Panc1 (cell line): ENCODE measurements at places on chromosomes 7 and 10. TPM values are rescaled to one million over a fixed set of nuclear protein-coding genes. Genes with fewer than 3 reads are reported as not detected.

DNA sequence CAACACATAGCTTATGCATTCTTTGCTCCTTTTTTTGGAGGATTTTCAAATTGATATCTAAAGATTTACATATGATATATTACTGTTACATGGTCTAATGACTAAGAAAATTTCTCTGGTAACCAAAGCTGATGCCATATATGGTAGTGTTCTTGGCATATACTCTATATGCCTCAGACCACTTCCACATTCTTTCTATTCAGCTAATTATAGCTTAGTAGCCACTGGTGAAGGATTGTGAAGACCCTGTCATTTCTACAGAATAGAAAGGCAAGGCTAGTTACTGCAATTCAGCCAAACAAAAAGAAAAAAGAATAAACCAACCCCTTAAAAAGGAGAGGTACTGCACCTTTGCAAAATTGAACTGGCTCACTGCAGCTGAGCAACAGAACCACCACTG lies 3.7 kb downstream of the PURB start:
- DNase-seq = no peak

- DNase-seq = no peak
Measured at GRCh38 chr10:48455392-48456151, 149.1 kb downstream of the MAPK8 start.

The GLI3 gene
- 3.7 TPM for total RNA-seq

The EVX1 gene
- total RNA-seq = 0.10 TPM

The CPEB3 gene
- total RNA-seq = 2.4 TPM

GRCh38 chr10:14712991-14713424 lies 61.7 kb downstream of the FAM107B start:
- DNase-seq = no peak

GRCh38 chr10:7314170-7314569 lies 96.7 kb downstream of the SFMBT2 start:
- no peak for DNase-seq

The IDI2 gene
- not detected for total RNA-seq

GRCh38 chr10:10330418-10330817 lies 687.3 kb upstream of the CELF2 start:
- DNase-seq = no peak

DNA sequence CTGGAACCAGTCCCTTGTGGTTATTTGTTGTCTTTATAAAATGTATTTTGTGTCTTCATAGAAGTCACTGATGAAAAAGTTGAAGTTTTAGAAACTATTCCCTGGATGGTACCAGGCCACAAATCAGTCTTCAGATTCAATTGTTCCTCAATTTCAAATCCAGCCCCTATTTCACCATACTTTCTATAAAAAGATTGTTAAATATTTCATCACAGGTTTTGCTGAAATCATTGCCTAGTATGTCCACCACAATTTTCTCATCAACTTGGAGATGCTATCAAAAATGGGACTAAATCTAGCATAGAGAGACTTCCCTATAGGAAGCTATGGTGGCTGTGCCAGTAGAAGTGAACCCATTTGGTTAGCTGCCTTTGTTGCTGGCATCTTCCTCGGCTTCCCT lies 118.5 kb downstream of the RAB18 start:
- no peak for DNase-seq

The STAG3 gene
- 1.7 TPM for total RNA-seq

GRCh38 chr7:129560831-129561230 lies 50.7 kb upstream of the NRF1 start:
- DNase-seq = no peak

The PRKAR2B gene
- 0.51 TPM for total RNA-seq

The LRRD1 gene
- 0.05 TPM for total RNA-seq

The C7orf57 gene
- 3.2 TPM for total RNA-seq

DNA sequence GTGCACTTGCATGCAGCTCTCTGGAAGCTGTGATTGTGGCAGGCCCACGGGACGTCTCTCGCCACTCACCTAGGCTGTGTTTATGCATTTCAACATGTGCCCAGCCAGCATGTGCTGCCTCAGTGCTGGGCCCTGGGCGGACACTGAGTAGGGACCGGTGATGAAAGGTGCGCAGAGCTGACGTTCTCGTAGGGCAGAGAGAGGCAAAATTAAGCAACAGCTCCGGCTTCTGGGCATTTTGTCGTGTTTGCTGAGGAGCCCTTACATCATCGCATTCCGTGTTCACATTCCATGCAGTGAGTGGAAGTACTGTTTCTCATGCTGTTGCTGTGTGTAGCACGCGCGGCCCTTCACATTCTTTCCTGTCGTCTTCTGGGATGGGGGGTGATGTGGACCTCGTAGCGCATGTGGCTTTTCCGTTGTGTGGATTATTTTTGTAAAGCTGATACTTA lies 50.5 kb downstream of the PRF1 start:
- DNase-seq = no peak

DNA sequence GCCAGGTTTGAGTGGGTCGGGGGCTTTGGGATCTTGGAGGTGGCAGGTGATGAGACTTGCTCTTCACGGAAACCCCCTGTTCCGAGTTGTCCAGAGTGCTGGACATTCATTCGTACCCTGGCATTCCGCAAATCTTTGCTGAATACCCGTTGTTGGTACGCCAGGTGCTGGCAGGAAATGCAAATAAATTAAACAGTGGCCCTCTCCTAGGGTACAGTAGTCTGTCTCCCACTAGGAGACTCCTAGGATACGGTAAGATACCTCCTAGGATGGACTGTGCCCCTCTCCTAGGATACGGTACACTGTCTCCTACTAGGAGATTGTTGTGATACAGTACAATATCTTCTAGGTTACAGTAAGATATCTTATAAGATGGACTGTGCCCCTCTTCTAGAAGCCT lies 544 bp downstream of the SEC23IP start:
- DNase-seq = no peak

The CNPY1 gene
- not detected for total RNA-seq

- DNase-seq = no peak
Measured at GRCh38 chr7:112089551-112089950, 116.6 kb downstream of the DOCK4 start.

- DNase-seq = no peak
Measured at GRCh38 chr7:147765301-147765700, 825.3 kb upstream of the C7orf33 start.

The CUZD1 gene
- 2.9 TPM for total RNA-seq

DNA sequence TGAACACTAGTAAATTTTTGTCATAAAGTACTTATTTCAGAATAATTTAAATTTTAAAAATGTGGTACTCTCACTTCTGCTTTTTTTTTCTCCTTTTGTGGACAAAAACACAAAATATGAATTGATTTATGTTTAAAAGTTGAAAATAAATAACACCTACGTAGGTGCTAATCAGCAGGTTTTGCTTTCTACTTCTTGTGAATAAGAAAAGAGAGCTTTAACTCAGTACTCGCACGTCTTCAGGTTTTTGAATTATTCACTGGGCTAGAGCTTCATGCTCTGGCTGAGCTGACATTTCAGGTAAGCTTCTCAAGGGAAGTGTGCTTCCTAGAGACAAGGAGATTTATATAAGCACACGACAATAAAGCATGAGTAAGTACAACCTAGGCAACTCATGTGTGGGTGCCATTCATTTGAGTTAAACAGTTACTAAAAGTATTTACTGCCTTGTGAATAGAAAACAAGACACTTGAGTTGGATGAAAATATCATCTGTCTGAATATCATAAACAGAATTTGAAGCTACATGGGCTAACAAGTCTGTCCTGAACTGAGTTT lies 190.0 kb upstream of the POT1 start:
- no peak for DNase-seq
